ENCODE measurements at places on chromosomes 11 and 22. TPM values are rescaled to one million over a fixed set of nuclear protein-coding genes. Genes with fewer than 3 reads are reported as not detected.

DNA sequence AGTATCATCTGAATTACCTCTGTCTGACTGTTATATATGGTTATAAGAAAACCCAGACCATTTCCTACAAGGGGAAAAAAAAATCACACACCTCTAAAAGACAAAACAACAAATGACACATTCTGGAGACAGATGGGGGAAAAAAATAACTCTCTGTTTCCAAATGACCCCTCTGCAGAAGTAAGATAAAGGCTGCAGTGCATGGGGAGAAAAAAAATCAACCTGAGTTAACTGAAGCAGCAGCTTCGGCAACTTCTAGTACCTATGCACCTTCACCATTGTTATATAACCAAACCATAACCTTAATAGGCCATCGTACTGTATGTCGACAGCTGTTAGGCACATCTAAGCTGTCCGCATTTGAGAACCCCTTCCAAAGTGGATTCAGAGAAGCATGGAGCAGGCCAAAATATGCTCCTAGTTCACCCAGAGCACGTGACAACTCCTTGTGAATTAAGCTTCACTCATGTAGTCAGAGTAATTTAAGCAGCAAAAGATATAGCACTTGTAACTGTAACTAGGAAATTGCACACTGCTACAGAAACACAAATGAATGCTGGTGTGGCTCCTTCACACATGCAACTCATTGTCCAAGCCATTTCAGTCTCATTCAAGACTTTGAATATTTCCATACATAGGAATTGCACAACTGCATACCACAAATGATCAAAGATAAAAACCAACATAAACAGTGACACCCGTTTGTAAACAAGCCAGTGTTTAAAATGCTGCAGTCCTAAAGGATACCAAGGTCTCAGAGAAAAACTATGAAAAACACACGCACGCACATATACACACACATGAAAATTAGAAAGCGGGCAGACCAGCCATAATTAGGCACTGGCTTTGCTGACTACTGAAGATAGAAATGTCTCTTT, 2.7 kb downstream of the SIK3 start:
- H3K27ac ChIP-seq = peak overlapping the region; percentile 84
- peak overlapping the region; percentile 93 for H3K4me3 ChIP-seq
- H3K27me3 ChIP-seq = no peaks in the 10 kb centered on the region
- no peak for DNase-seq
- peaks cover 14% of the 10 kb centered on the region for H3K36me3 ChIP-seq

BEST1 gene
- 0.20 TPM for total RNA-seq

SBF2 gene
- 18.6 TPM for total RNA-seq

GRCh38 chr11:2700415-2701211, 819 bp upstream of the KCNQ1OT1 start:
- H3K4me1 ChIP-seq = peaks cover 16% of the 10 kb centered on the region
- H3K36me3 ChIP-seq = peaks cover 9% of the 10 kb centered on the region
- H3K4me3 ChIP-seq = peak overlapping the region; percentile 85
- peak; percentile 56 for DNase-seq
- H3K27ac ChIP-seq = peak overlapping the region; percentile 76
- H3K27me3 ChIP-seq = peaks cover 4% of the 10 kb centered on the region

- no peaks in the 10 kb centered on the region for H3K4me1 ChIP-seq
- H3K36me3 ChIP-seq = peaks cover 39% of the 10 kb centered on the region
- H3K27me3 ChIP-seq = no peaks in the 10 kb centered on the region
These were observed 31.0 kb downstream of the MED17 start for GRCh38 chr11:93814966-93815633.

FBLN1 gene
- not detected for total RNA-seq

CHRDL2 gene
- not detected for total RNA-seq

C11orf86 gene
- not detected for total RNA-seq

Data from activated naive CD8-positive, alpha-beta T cell treated with anti-CD3 and anti-CD28 coated beads, Interleukin-2, amount 10 ng/mL, durations not matched to agents 7 days and 5 days (primary cell).